NCI-H2029 treated with DMSO at 0.1 percent for 48 hours (cell line): ENCODE measurements at places on chromosomes 7 and 10.

DNA sequence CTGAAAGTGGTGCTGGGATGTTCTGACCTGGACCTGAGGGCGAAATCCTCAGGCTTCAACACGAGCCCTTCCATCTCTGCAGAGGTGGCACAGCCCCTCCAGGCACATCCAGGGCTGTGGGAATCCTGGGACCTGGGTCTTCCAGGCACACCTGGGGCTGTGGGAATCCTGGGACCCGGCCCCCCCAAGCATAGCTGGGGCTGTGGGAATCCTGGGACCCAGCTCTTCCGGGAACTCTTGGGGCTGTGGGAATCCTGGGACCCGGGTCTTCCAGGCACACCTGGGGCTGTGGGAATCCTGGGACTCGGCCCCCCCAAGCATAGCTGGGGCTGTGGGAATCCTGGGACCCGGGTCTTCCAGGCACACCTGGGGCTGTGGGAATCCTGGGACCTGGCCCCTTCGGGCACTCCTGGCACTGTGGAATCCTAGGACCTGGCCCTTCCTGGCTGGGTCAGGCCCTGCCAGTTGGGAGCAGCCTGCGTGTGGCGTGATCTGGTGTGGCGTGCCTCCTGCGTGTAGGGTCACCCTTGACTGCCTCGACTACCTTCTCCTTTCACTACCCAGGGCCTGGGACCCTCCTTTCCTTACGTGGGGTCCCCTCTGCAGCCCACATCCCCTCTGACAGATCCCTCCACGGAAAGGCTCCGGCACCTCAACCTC is 124.0 kb downstream of the WDR37 start:
- DNase-seq: no peak

DNA sequence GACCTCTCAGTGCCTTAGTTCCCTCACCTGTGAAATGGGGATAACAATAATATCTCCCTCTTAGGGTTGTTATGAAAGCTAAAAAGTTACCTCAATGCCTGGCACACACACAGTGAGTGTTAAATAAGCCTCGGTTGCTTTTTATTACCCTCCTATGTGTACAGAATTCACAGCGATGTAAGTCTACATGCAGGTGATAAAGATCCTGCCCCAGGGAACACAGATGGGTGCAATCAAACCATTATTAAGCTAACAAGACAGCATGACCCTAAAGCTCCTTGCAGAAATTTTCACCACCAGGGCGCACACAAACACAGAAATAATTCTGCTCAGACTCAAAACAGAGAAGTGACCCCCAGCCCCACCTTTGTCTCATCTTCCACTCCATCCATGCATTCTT is 261.9 kb downstream of the SNX10 start:
- DNase-seq: no peak

DNA sequence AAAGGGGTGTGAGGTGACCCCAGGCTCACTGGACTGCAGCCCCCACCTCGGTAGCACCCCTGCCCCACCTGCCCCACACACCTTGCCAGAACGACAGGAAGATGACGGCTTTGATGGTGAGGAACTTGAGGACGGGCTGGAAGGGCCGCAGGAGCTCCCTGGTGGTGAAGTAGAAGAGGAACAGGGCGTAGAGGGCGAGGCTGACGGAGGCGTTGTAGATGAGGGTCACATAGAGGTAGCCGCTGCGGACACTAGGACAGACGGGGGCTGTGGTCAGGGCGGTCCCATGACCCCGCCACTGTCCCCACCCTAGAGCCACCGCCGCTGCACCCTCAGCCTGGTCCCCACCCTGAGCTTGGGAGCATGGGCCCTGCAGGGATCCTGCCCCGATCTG is 7.6 kb downstream of the TMEM184A start:
- no peak for DNase-seq

DNA sequence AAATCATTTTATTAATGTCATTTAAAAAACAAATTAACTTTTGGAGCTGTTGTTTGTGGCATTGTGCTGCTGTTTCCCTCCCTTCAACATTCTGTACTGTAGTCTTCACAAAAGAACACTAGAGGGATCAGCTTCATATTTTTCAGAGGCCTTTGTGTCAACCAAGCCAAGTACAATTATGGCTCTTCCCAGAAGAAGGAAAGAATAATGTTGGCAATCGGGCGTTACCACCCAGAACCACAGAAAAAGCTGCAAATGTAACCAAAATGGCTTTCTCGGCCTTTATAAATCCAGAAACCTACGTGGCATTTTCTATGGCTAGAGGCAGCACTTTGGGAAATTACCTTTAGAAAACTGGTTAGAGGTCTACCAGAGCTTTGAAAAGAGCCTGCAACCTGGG is 98.8 kb upstream of the COL1A2 start:
- DNase-seq: no peak

DNA sequence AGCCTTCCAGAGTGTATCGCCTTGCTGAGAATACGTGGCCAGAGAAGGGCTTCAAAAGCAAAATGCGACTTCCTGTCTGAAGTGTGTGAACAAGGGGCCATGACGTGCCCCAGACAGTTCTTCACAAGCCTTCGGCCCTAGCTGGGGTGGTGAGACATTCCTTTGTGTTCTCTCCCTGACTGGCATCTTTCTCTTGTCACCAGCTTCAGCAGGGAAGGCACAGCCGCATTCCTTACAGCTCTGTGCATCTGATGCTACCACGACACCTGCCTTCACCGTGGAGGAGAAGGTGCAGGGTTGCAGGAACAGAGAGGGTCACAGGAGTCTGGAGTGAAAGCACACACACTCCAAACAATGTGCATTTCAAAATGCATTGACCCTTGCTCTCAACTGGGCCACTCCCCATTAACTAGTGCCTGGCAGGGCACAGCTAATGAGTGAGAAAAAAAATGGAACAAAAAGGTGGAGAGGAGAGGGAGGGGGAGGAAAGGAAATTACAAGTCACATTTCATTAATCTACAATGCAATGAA is 93.4 kb downstream of the GPR26 start:
- DNase-seq: no peak

- no peak for DNase-seq
Measured at GRCh38 chr10:18879284-18879683, 169.3 kb upstream of the MALRD1 start.

DNA sequence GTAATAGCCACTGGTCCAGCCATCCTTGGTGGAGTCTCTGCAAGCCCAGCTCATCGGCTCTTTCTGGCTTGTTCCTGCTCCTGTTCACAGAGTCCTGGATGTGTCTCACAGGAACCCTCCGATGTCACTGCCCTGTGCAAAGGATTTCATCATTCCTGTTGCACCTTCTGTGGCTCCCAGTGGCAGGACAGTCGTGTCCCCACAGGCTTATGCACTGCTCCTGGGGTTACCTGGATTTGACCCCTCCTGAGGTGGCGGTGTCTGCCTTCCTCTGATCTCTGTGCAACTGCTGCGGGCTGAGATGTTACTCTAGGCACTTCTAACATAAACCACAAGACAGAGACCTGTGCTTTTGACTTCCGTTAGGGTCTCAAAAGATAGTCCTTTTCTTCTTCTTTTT is 30.6 kb downstream of the APBB1IP start:
- DNase-seq: no peak

GRCh38 chr7:142412551-142413193 is 154.8 kb upstream of the PRSS58 start:
- no peak for DNase-seq

DNA sequence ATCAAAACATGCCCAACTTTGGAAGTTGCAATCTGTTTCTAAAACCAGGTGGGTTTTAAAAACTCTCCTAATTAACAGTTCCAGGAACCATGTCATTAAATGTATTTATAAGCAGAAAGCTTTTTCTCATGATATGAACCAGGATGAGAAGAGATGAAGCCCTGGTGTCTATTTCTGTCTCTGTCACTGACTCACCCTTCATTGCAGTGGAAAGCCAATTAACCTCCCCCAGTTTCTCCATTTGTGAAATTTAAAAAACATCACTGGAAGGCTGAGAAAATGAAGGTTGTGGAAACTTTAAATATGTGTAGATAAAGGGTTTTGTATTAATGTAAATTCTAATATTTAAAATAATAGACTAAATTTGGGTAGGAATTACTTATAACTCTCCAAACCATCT is 1088.0 kb downstream of the SORCS1 start:
- no peak for DNase-seq

- DNase-seq: no peak
Measured at GRCh38 chr10:53453196-53453595, 680.6 kb upstream of the MBL2 start.

DNA sequence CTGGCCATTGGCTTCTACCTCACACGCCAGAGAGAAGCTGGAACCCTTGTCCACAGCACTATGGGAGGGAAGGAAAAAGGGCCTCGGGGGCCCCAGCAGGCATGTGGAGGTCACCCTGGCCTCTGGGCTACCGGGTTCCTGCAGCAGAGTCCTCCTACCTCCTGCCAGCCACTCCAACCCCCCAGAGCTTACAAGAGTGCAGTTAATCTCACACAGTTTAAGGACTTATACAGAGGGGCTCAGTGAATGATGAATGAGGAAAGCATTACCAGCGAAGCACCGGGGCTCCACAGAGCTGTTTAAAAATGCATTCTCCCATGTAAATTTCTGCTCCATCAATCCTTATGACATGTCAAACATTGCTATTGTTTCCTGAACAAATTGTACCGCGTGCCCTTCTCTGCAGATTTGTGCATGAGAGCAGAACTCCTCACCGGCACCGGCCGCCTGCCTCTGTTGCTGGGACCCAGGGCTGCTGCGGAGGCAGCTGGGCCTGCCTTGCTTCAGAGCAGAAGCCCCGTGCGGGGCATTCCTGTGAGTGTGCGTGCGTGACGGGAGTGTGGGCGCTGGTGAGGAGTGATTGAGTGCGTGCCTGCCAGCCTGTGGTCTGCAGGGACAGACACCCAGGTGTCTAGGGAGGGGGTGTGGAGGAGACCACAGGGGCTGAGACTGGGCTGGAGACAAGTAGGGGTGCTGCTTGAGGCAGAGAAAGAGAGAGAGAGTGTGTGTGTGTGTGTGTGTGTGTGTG is 52.8 kb downstream of the C10orf105 start:
- no peak for DNase-seq

GRCh38 chr10:35415505-35415904 is 79.2 kb downstream of the CCNY start:
- DNase-seq: no peak

GRCh38 chr10:73095481-73096021 is 1.1 kb downstream of the P4HA1 start:
- DNase-seq: no peak

DNA sequence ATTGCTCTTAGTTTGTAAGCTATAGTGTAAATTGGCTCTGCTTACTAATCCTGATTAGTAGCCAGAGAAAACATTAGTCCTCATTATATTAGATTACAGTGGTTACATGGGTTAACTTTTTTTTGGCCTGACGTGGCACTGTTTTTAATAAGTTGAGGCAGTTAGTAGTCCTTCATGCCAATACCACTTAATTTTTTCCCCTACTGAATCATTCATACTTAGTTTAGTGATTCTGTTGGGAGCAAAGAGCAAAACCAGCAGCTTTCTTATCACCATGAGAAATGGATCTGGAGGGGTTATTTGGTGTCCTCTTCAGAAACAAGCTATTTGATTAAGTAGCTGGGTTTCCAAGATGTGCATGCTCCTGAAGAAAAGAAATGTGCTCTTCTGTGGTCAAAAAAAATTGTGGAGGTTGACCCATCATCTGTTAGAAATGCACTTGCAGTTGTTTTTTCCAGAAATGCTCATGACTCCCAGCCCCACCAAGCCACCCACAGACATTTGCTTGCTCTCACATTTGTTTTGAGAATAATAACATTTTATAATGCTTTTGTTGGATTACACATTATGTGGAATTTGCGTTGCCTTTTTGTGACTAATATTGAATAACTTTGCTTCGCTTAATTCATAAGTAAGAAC is 258.5 kb downstream of the HDAC9 start:
- DNase-seq: no peak

DNA sequence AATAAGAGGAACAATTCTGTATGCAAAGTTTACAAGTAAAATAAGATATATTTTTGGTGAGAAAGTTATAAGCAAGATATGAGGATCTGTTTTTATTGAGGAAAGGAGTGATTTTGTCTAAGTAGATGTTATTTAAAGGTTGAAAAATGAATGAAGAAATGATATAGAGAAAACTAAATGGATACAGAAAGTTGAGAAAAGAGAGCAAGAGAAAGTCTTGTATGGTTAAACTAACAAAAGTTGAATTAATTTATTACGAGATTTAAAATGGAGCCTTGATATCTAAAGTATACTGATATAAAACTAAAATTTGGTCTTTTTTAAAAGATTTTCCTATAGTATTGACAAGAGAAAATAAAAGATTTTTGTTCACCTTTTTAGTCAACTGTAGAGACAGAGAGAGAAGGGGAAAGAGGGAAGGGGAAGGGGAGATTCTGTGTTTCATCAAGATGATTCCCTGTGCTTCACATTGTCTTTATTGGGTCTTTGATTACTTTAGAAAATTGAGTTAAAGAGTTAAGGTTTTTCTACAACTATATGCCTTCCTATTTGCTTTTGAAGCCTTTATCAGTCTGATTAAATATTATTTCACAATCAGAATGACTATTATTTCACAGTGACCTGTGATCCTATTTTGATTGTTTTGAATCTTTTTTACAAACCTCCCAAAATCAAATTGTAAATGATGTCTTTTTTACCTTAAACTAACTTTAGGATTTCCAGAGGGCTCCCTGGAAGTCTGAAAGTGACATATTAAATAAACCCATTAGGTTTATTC is 10.7 kb downstream of the SHTN1 start:
- no peak for DNase-seq

GRCh38 chr10:121615836-121616235 is 17.6 kb upstream of the FGFR2 start:
- no peak for DNase-seq

GRCh38 chr10:103451831-103452505 is at the start of gene CALHM2:
Gene CALHM2 (minus strand): TSS chr10:103452370. CDS start chr10:103449941, 2,429 bp downstream.
- DNase-seq: no peak

- peak; percentile 5 for DNase-seq
Measured at GRCh38 chr7:69067397-69067796, 530.9 kb upstream of the AUTS2 start.

DNA sequence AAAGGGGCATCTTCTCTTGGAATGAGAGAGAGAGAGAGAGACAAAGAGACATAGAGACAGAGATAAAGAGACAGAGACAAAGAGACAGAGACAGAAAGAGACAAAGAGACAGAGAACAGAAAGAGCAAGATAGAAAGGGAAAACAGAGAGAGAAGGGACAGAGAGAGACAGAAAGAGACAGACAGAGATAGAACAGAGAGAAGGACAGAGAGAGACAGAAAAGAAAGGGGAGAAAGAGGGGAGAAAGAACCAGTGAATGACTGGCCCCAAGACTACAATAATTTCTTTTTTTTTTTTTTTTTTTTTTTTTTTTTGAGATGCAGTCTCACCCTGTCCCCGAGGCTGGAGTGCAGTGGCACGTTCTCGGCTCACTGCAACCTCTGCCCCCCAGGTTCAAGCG is 7.6 kb downstream of the TMEM130 start:
- DNase-seq: no peak

DNA sequence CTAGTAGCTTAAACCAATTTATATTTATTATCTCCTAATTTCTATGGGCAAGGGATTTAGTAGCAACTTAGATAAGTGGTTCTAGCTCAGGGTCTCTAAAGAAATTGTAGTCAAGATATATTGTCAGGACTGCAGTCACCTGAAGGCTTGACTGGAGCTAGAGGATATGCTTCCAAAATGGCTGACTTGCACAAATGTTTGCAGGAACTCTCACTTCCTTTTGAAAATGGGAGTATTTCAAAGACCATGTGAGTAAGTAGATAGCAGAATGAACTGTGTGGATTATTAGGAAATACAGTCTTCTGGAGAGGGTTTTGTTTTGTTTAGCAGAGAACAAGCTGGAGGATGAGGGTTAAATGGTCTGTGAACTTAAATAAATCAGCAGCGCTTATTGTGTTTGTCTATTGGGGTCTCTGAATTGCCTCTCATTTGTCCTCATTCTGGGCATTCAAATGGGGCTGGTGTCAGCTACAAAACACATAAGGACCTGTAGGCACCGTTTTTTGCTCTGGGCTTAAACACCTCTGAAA is 524.6 kb downstream of the LRMDA start:
- DNase-seq: no peak
